ENCODE measurements at places on chromosomes 4 and X.

DNA sequence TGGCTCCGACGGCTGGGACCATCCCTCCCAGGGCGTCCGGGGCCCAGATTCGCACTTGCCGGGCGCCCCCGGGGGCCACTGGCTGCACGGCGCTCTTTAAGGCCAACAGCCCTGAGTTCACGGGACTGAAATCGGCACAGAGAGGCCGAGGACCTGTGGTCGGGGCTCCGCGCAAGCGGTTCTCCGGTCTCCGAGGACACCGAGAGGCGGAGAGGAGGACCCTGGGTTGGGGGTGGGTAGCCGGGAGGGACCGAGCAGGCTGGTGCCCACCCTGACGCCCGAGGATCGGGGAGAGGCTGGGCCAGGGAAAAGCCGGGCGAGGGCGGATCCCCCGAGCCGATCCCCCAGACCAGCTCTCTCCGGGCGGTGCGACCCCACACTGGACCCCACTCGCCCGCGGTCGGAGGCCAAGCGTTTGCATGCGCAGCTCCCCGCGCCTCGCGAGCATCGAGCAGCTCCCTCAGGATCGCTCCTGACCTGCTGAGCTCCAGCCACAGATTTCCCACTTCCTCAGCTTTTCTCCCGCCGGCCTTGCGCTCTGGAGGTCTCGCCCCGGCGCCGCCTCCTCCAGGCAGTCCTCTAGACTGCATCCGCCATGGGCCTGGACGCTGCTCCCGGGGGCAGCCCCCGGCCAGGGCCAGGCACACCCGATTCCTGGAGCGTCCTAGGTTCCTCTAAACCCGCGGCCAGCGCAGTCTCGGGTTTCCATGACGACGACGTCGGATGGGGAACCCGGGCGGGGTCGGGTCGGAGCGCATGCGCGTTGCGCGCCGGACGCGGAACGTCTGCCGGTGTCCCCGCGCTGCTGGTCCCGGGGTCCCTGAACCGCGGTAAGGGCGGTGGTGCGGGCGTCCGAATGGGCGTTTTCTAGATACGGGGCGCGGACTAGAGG lies 17.6 kb upstream of the NAT8L start:
- peak; percentile 96 for DNase-seq

DNA sequence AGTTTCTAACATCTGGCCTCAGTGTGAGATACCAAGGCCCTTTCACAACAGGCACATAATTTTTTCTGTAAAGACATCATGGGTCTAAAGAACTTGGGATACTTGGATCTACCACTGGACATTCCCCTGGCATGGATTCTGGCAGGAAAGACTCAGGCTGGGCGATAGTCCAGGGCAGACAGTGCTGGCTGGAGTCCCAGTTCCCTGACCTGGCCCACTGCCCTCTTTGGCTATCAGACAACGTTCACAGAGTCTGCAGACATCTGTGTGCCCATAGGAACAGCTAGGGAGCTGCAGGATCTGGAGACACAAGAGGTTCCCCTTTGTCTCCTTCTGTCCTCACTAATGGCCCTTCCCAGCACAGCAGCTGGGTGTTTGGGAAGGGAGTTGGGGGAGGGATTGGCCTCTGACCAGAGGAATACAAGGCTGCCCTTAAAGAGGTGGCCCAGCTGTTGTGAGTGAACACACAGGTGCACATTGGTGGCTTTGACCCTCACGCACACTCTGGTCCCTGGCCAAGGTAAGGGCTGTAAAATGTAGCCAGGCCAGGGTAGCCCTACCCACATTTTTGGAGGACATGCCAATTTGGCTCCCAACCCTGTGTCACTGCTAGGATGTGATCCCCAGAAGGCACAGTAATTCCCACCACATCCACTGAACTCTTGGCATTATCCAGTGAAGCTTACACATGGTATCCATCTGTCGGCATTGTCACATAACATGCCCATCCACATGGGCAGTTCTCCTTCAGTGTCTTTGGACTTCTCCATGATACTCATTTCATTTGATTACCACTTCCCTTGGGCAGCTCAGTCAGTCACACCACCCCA lies 72.3 kb downstream of the SOX3 start:
- DNase-seq, result no peak

DNA sequence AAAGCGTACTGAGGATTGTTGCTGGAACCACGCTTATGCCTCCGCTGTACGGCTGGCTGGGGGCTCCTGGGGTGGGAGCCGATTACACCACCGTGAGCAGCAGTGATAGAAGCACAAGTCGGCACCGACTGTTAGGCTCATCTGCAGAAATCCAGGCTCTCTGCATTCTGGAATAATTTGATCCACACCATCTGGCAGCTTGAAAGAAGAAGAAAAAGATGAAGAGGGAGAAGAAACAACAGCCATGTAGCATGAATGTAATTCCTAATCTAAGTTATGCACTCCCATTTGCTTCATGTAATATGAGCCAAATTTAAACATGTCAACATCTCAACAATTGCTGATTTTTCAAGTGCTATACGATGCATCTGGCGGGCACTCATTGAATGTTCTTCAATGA lies 84.6 kb upstream of the DHX15 start:
- DNase-seq, result no peak

GRCh38 chr4:99847362-99847976 lies 30.8 kb downstream of the DAPP1 start:
- peak; percentile 48 for DNase-seq

DNA sequence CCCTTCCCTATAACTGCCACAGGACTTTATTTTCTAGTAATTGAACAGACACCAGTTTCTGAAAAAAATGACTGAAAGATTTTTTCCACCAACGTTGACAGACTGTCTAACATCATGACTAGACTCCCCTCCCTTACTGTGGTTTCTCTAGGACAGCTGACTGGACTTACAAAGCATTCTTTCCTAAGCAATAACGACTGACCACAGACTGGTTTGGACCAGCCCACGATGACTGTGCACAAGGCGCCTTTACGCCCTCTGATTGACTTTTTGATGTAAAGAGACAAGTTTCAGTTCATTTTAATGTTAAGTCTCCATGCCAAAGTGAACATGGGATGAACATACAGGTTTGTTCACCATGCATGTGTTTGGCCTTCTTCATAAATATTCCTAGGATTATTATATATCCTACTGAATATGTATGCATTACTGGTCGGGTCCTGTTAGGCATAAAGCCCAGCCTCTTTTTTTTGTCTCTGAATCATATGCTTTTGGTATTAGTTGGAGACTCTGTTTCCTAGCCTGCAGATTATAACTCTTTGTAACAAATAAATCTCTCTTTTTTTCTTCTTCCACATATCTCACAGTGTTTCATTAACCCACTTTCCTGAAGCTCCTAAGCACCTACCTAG lies 50.5 kb upstream of the UGT2B4 start:
- DNase-seq, result no peak

DNA sequence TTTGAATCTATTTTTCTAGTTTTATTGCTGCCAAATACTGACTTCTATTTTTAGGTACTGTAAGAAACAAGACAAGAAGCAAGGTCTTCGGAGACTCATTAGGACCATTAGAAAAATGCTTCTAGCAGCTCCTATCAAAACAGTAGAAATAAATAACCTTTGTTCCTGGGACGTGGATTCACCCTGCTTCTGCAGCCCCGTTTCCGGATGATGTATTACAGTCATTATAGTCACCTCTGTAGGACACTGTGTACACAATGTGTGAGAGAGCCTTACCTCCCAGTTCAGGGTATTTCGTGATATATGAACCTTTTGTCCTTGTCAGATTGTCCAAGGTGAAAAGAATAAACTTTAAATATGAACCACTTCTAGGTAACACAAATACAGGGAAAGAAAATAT lies 484.0 kb upstream of the TECRL start:
- no peak for DNase-seq

- DNase-seq, result no peak
Observed at GRCh38 chr4:39062770-39063097, 702 bp downstream of the KLHL5 start.

DNA sequence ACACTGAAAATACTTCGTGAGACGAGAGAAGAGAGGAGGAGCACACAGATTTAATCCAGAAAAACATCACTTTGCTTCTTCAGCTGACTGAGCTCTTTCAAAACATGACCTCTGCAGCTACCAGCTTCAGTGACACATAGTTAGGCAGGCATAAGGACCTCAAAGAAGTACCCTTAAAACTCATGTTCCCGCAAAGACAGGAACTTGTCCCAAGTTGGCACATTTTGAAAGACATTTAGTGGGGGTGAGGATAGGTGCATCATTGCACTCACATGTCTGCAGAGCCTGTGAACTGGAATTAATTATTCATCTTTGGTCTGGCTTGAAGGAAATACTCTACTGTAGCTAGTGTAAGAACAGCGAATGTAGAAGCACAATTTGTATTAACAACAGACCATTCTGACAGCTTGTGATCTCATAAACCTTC lies 221.8 kb downstream of the MGST2 start:
- peak; percentile 40 for DNase-seq

DNA sequence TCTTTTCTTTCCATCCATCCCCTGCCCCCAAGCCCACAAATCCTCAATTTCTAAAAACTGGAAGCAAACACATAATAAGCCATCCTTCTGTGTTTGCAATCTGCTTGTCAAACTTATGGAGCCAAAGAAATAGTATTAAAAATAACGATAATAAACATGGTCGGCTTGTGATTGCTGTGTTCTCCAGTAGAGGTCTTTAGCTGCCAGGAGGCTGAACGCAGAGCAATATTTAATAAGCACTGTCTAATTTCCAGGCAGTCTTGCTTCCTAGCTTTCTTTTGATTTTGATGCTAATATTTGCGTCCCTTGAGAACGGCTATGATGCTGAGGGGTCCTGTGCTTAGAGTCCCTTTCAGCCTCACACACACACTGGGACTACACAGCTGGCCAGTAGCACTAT lies 3.2 kb upstream of the HELT start:
- DNase-seq, result no peak

- no peak for DNase-seq
Observed at GRCh38 chr4:153579872-153580271, 104.2 kb upstream of the TLR2 start.

GRCh38 chr4:113955411-113955810 lies 24.0 kb downstream of the ARSJ start:
- DNase-seq, result no peak

GRCh38 chrX:30712214-30712613 lies 59.0 kb downstream of the GK start:
- no peak for DNase-seq

GRCh38 chr4:184476695-184477094 lies 2.3 kb upstream of the IRF2 start:
- DNase-seq, result peak; percentile 39

GRCh38 chr4:64327237-64327636 lies 82.0 kb downstream of the TECRL start:
- no peak for DNase-seq

GRCh38 chrX:152878976-152879755 lies 18.7 kb upstream of the ZNF185 start:
- no peak for DNase-seq

- DNase-seq, result no peak
Observed at GRCh38 chrX:1307626-1308340, 28.8 kb upstream of the IL3RA start.

- DNase-seq, result peak; percentile 14
Observed at GRCh38 chr4:83582289-83582785, 46.4 kb downstream of the GPAT3 start.

DNA sequence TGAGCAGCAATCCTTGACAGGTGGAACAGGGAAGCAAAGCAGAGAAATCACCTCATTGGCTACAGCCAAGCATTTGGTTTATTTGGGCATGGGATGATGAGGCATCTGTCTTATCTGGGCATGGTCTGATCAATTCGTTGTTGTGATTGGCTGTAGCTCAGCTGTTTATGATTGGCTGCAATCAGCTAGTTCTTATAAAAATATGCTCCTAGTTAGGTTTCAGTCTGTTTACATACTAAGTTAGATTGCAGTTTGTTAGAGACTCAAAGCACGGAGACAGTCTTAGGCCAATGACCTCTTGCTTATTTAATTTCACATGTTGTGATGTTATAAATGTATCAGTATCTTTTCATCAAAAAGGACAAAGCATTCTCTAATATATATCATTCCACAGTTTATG lies 312.0 kb downstream of the PDGFC start:
- DNase-seq, result no peak

- no peak for DNase-seq
Observed at GRCh38 chr4:153560908-153561307, 94.7 kb downstream of the TMEM131L start.

DNA sequence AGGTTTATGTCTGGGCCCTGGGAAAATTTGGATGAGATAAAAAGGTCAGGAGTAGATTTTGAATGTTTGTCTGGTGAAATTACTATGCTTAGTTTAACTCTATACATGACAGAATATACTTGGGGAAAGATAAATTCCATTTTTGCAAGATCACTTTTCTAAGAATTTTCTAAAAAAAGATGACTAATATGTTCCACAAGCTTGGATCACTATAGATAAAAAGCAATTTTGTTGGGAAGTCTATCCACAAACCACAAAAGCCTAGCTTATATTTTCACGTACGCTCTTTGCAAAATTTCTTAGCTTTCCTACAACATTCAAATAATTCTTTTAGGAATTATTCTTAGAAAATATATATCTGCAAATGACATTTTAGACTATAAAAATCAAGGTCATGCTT lies 20.6 kb upstream of the COQ2 start:
- no peak for DNase-seq

DNA sequence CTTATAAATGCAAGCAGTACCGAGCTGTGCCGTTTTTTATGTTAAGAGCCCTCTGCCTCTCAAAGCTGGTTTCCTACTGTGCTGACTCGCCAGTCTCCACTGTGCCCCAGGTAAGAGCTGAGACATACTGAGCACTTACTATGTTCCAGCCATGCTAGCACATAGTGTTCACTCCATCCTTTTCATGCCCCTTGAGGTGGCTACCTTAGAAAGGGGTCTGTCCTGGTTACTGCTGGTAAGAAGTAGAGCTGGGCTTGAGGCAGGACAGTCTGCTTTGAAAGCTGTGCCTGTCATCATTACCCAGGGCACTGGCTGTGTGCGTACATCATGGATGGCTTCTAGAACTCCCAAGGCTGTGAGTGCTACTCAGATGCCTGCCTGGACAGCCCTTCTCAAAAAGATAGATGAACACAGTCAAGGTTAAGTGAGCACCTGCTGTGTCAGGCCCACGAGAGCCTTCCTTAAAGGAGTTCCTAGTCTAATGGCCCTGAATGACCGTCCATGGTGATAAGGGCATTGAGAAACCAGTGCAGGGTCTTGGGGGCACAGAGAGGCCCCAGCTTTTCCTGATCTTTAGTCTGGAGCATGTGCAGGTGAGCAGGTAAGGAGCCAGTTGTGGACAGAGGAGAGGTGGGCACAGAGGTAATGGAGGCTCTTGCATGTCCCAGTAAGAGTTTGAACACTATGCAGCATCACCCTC lies 1.6 kb downstream of the STK32B start:
- DNase-seq, result no peak

- no peak for DNase-seq
Observed at GRCh38 chrX:105331244-105331643, 110.8 kb upstream of the TEX13A start.

- no peak for DNase-seq
Observed at GRCh38 chr4:181998398-181999295, 244.6 kb upstream of the TENM3 start.

GRCh38 chr4:114563536-114564315 lies 34.9 kb upstream of the UGT8 start:
- no peak for DNase-seq

Measured in suppressor macrophage (primary cell).